ENCODE measurements at places on chromosomes 2 and 18.

DNA sequence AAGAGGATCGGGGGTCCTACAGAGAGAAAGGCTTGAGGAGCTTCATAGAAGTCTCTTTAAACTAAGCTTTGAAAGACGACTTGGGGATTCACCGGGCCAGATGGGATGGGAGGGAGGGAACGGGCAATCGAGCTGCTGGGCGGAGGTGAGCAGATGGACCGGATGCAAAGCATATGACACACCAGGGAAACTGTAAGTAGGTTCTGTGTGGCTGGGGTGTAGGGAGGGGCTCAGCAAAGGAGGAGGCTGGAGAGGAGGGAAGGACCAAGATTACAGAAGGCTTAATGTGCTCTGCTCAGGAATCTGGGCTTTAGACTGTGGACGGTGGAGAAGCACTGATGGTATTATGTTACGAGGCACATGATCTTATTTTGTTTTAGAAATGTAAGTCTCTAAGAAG, 131.5 kb downstream of the MAIP1 start:
- no peak for DNase-seq

- DNase-seq, result no peak
Observed at GRCh38 chr2:10306901-10307463, 4.3 kb downstream of the HPCAL1 start.

GRCh38 chr2:213032607-213033006, 118.8 kb downstream of the IKZF2 start:
- no peak for DNase-seq

GRCh38 chr2:9258501-9258900, 51.9 kb downstream of the ASAP2 start:
- DNase-seq, result no peak

DNA sequence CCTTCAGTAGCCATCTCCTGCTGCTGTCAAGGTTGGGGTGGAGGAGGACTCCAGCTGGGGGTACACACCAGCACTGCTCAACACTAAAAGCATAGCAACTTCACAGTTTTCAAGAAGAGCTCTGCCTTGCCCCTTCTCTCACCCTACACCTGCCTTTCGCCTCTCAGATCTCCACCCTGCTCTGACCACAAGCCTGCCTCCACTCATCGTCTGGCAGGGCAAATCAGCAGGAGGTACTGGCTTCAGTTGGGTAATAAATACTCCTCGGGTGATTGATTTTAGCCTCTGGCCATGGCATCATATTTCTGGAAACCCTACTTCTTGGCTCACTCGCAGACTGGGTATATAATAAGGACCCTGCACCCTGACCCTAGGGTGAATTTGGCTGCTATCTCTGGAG, 3.1 kb upstream of the PRKAG3 start:
- no peak for DNase-seq

DNA sequence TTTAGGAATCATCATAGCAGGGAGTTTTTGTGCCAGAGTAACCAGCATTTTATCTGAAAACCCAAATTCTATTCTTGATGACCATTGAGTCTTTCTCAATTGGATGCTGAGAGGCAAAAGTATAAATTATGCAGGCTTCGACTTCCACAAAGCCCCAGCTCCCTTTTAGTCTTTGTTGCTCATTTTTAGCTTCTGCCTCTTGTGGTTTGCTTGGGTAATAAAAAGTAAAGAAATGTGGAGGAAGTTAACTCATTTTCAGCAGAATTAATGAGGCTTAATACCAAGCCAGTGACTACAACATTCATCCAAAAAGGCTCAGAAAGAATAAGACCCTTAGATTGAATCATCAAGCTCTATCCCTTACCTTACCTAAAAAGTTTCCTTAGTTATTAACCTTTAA, 18.6 kb downstream of the ERMN start:
- no peak for DNase-seq

DNA sequence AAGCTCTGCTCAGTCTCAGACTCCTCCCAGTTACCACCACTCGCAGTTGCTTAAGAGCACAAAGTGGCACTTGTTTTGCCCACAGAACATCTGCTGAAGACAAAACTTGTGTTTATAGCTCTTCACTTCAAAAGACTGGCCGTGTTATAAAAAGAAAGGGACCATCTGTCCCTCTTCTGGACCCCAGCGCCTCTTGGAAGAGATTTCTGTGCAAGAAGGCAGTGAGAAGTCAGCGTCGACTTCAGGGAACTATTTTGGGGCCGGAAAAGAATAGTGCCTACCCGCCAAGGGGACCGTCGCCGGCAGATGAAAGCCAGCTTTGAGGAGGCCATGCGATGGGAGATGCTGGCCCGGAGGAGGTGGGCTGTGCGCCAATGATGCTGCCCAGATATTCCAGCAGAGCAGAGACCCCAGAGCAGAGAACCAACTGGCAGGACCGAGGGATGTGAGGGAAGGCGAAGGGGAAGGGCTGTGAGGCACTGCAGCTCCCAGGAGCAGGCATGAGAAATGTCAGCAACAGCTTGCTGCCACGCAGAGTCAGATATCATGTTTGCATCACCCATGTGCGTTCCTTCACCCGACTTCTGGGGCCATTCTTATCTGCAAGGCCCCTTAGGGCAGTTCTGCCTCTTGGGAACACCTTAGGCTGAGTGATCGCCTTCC, 270.9 kb downstream of the ATAD2B start:
- no peak for DNase-seq

- no peak for DNase-seq
Observed at GRCh38 chr2:143684551-143685320, 555.5 kb downstream of the ARHGAP15 start.

GRCh38 chr2:23042216-23042906, 342.6 kb upstream of the KLHL29 start:
- peak; percentile 67 for DNase-seq

DNA sequence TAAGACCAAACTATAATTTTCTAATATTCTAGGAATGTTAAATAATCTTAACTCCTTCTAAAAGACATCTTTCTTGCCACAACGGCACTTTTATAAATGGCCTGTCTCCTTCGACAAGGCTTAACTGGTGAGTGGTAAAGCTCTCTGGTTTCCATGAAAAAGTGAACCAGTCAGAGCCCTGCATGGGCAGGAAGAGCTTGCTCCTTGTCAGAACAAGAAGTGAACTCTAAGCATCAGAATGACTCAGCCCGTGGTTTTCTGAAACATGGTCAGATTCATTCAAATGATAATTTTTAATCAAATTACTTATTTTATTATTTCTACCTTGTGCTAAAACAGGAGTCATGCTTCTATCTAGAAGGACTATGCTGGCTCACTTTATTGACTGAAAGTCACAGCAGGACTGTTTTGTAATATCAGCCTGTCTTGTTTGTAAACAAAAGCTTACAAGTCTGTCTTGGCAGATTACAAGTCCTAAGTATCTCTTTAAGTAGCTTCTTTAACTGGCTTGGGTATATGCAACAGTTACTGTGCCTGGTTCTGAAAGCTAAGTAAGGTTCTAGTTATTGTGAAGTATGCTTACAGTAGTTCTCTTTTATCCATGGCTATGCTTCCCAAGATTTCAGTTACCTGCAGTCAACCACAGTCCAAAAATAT, 245.4 kb downstream of the NAPG start:
- no peak for DNase-seq

- no peak for DNase-seq
Observed at GRCh38 chr2:199586646-199587045, 128.9 kb upstream of the SATB2 start.

GRCh38 chr2:164568317-164568716, 53.0 kb downstream of the GRB14 start:
- no peak for DNase-seq

DNA sequence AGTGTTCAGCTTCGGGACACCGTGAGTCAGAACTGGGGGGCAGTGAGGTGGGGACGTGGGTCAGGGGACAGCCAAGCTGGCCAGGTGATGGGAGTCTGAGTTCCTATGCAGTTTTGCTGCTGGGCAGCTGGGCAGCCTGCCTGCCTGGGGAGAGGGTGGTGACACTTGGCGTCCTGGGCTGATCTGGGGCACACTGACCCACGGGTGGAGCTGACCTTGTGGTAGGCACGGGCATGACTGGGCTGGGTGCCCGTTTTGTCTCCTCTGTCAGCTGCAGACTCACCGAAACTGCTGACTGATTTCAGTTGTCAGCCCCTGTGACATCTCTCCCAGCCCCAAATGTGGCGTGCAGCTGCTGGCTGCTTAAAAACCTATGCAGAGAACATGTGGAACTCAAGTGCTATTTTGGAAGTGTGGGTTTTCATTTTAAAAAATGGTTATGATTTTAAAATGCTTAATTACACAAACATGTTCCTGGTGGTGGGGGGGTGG, 32.6 kb upstream of the E2F6 start:
- peak; percentile 84 for DNase-seq

DNA sequence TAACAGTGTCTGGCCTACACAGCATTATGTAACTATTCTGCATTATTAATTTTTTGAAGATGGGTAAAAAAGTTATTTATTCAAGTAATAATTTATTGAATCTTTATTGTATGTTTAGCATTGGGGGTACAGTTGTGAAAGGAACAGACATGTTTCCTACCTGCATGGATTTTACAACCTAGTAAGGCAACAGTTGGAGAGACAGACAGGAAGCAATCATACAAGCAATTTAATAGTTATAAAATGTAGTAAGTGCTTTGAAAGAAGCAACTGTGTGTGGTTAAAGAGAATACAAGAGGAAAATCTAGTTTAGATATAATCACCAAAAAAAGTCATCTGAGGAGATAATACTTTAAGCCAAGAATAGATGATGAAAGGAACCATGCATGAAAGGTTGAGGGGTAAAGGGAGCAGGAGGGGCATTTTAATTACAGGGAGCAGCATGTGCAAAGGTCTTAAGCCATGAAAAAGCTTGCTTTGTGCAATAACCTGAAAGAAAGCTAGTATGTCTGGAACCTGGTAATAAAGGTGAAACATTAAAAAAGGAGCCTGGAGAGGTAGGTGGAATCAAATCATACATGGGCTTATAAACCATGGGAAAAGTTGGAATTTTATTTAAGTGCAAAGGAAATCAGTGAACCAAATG, 140.8 kb downstream of the PIK3C3 start:
- no peak for DNase-seq

DNA sequence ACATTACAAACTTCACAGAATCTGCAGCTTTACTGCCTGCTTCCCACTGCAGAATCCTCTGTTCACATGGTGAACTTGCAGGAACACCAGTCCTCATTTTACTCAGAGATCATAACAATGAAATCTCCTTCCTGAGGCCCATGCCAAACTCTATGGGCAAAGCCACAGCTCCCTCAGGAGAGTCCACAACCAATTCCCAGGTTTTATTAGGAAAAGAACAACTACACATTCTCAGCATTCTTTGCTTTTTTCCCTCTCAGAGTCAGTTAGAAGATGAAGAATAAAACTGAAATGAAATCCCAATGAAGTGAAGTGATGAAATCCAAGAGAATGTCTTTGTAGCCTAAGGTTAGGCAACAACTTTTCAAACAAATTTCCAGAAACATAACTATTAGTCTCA, 233.7 kb downstream of the DSEL start:
- DNase-seq, result no peak

DNA sequence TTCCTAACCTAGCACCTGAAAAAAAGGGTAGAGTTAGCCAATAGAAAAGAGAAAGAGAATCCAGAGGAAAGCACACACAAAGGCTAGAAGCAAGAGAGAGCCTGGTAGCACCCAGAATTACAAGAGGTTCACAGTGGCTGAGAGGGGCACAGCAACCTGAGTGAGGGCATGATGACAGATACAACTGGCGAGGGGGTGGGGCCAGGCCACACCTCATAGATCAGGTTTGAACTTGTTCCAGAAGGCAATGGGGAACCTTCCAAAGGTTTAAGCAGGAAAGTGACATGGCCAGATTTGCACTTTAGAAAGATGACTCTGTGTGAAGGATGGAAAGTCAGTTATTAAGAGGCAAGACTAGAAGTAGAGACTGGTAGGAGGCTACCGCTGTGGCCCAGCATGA, 148.0 kb downstream of the TTC32 start:
- DNase-seq, result no peak

GRCh38 chr2:27431395-27431794, 3.0 kb downstream of the NRBP1 start:
- DNase-seq, result no peak

DNA sequence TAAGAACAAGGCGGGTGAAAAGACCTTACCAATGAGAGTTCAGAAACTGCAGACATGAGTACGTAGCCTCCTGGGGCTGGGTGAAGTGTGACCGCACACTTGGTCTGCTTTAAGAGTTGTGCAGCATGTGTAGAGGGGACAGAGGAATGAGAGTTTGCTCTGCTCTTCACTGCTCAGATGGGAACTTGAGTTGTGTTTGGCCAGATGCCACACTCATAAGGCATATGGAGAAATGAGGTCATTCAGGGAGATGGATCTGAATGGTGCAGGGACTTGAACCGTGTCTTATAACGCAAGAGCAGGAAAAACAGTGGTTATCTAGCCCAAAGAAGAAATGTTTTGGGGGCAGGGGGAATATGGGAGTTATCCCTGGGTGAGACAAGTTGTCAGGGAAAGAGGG, 273.8 kb upstream of the LYPD1 start:
- peak; percentile 58 for DNase-seq

- DNase-seq, result no peak
Observed at GRCh38 chr18:74331404-74331803, 15.8 kb downstream of the C18orf63 start.

DNA sequence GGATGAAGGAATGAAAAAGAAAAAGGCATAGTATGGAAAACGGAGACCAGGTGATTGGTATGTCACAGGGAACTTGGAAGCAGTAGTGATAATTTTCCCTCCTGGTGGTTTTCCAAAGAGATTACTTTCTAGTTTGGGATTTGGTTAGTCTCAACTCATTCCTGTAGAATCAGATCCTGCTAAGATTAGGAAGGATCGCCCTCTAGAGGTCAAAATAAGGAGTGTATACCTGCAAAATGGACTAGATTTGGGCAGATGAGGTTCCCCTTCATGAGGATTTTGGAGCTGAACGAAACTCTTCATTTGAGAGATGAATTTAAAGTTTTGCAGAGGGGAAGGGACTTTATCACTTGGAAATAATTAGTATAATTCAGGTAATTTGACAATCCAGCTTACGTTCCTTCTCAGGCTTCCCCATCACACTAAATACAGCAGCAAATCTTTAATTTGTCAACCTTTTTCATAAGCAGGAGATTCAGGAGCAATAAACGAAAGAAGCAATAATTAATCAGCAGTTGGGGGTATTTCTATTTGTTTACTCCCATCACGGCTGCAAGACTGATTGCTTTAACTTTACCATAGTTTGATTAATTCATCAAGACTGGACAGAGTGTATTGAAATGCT, 65.2 kb downstream of the CCDC195 start:
- DNase-seq, result peak; percentile 27

- no peak for DNase-seq
Observed at GRCh38 chr18:8478166-8478967, 130.9 kb upstream of the RAB12 start.

Data from skin of body (tissue), 3 donors.